CD4-positive, alpha-beta T cell treated with Interleukin-15 for 4 hours (primary cell): ENCODE measurements at places on chromosomes 2 and 18.

DNA sequence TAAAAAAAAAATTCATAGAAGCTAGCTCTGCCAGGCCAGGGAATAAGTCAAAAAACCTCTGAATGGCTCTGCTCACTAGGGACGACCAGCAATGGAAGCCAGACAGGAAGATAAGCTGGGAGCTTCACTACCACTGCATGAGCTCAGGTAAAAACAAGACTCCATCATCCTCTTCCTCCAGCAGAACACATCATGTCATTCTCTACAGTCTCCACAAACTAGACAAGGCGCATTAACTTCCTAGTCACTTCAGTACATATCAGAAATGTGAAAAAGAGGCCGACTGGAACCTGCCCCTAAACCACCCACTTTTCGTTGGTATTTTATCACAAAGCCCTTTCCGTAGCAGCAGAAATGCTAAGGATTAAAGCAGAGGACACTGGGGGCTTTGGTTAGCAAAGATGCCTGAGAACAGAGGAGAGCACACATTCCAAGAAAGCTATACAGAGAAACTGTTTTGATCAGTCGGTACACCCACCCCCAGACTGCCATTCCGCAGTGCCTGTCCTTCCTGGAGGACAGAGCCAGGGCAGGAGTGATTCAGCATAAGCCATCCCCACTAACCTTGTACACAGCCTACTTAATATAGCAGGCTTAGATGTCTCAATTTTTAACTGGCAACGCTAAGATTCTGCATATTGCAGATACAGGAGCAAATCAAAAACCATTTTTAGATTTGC lies 53.4 kb downstream of the AAK1 start:
- no peak for DNase-seq

GRCh38 chr2:25127646-25128045 lies 40.7 kb downstream of the POMC start:
- DNase-seq, result no peak

DNA sequence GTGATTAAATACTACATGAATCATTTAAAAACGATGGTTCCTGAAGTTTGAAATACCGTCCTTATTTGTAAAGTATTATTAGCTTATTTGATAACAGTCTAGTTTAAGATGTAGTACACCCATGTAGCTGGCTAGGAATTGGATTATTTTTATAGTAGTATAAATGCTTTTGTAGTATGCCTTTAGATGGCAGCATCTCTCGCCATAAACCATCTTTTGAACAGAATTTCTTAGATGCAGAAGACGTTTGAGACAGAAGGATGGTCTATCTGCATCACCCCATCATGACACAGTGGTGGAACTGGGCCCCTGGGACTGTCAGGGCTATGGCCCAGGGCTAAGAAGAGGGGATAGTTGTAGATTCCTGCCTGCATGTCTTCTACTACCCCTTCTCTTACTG lies 152.7 kb downstream of the WDSUB1 start:
- DNase-seq, result no peak

DNA sequence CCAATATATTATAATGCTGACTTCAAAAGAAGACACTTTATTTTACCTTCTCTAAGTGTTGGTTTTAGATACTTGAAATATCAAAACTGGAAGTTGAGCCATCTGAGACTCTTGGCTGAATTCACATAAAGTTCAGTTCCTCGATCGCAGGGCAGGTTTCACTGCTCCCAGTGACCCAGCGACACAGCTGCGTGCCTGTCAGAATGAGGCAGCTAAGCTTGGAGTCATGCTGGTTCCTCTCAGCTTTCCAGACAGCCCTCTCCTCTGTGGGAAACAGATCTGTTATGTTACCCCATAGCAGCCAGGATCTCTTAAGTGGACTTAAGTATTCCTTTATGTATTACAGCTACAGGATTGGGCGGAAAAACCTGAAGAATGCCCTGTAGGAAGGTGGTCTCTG lies 142.8 kb upstream of the ALPP start:
- no peak for DNase-seq

DNA sequence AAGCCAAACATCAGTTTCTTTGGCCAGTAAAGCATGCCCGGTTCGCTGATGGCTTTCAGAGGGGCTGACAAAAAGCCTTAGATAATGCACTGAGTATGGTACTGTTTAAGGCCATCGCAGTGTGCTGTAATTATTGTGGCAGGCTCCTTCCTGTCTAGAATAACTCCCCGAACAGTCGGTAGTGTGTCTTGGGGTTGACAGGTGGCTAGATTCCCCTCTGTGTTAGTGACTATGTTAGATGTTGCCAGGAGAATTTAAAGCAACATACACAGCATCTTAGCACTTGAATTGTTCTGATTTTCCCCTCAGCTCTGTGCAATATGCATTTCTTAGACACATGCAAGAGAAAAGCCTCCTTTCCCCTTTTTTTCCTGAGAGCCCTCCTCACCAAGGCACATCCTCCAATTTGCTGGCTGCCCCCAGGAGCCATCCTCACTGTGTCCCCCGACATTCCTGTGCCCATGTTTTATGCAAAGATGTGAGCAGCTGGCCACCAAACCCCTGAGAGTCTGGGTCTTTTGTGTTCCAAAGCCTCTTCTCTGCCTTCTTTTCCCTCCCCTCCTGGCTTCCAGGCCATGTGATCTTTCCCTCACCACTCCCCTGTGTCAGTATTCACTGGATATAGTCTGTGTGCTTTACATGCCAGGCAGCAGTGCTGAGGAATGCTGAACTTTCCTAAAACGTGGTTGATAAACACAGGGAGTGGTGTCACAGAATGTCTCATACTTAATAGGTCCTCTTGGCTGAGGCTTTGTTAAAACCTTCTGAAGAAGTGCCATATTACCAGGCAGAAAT lies 331.5 kb downstream of the HRH4 start:
- DNase-seq, result no peak

- DNase-seq, result no peak
Measured at GRCh38 chr2:85615413-85615728, 615 bp upstream of the USP39 start.

DNA sequence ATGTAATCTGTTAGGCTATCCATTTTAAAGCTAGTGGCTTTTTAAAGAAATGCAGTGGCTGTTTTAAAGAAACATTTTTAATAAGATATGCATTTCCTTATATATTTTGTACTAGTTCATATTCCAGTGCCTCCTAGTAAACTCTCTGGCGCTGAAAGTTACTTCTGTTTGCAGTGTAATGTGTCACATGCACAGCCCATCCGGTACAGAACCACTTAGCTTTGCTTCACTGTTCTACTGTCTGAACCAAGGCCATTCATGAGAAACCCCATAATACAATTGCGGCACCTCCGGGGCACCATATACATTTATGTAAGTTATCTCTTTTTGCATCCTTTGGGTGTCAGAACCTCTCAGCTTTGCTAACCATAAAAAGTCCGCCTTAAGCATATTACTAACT lies 114.6 kb upstream of the KCTD1 start:
- DNase-seq, result no peak

DNA sequence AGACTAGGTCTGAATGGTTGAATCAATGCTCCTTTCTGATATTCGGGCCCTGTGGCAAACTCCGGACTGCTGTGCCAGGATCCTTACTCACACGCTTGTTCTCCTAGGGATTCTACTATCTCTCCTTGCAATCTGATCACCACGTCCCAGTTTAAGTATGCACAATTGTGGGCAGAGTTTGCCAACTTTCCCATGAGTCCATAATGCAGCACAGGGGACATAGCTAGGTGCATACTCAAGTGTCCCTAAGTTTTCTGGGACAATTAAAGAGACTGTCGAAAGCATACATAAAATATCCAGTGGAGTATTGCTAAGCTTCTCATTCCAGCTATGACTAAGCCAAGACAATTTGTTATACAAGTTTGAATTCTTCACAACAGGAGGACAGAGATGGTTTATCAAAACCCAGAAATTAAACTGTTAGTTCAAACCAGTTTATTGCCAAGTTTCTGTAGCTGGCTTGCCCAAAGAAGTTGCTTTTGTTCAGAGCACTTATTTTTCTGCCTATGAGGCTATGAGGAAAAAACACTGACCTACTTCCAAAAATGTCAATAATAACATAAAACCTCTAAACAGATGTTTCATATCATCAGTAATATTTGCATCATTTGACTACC lies 136.1 kb downstream of the EXOC6B start:
- no peak for DNase-seq

DNA sequence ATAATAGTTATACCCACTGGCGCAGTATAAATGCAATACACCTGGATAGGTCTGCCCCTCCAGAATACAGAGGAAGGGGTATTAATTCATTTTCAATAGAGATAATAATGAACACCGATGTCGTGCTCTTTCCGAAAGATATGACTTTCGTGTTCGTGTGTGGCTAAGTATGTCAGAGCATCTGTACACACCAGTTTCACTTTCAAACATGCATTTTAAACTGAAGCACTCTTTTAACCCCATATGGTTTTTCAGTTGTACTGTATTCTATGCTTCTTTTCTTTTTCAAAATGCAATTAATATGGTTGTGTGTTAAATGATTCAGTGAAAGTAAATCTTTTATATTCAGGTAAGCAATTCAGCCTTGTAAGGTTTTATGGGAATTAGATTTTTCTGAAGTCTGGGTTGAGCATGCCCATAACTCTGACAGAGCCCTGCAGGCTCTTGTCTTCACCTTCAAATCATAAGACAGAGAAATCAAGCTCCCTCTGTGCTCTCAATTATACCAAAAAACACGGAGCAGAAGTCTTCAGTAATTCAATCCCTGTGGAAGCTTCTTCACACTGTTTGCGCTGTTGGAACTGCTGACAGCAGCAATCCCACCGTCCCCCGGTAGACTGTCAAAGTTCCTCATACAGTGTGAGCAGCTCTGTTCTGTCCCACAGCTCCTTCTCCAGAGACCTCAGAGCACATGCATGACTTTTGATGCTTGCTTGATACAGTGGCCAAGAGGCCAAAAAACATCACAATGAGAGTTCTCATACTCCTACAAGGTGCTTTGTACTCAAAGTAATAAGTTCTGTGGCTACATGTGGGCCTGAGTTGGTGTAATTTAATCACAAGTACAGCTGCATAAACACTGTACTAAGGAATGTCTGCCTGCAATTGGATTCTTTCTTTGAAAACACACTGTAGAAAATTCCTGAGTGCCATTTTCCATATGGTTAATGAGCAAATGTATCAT lies 186.8 kb downstream of the ZNF521 start:
- DNase-seq, result no peak

GRCh38 chr2:64214281-64215115 lies 70.3 kb upstream of the PELI1 start:
- peak; percentile 77 for DNase-seq

- DNase-seq, result no peak
Measured at GRCh38 chr2:112108178-112108832, 29.9 kb upstream of the FBLN7 start.

GRCh38 chr2:186129767-186130581 lies 356.1 kb upstream of the ZC3H15 start:
- DNase-seq, result no peak

DNA sequence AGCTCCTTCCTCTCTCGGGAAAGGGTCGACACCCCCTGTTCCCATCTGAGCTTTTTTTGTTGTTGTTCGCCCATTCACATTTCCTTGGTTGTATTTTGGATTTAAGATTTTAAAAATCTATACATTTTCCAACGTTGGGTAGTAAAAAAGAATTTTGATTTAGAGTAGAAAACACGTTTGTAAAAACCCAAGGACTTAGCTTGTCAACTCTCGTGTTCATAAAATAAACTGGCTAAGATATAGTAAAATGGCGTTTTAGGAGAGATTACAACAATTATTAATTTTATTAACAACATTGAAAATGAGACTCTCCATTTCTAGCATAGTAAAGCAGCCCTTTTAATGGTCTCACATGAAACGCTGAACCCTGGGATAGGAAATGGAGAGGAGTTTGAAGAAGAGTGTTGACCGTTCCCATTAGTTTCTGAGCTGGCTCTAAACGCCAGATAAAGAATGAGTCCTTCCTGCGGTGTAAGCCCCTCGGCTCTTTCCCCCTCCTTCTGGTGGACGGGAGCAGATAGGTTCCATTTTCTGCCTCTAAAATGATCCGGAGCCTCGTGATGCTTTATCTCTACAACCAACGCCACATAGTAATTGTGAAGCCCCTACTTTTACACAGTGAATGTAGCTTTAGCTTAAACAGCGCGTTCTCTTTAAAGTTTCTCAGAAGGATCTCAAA lies 24.0 kb upstream of the ZNF516 start:
- no peak for DNase-seq

DNA sequence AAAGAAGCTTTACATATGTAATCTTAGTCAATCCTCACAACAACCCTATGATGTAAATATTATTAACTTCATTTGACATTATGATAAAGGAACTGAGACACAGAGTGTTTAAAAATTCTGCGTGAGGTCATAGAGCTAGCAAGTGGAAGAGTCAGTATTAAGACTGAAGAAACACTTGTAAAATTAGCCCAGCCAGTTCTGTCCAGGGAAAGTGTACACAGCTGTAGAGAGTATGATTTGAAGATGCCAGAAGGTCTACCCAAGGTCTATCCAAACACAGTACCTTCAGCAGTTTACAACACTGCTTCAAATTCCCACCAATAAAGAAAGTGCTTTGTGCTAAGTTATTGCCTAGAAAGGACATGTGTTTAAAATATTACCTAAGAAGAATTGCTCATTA lies 51.7 kb upstream of the ITPRID2 start:
- no peak for DNase-seq

- no peak for DNase-seq
Measured at GRCh38 chr18:59640721-59641120, 56.5 kb downstream of the CCBE1 start.

DNA sequence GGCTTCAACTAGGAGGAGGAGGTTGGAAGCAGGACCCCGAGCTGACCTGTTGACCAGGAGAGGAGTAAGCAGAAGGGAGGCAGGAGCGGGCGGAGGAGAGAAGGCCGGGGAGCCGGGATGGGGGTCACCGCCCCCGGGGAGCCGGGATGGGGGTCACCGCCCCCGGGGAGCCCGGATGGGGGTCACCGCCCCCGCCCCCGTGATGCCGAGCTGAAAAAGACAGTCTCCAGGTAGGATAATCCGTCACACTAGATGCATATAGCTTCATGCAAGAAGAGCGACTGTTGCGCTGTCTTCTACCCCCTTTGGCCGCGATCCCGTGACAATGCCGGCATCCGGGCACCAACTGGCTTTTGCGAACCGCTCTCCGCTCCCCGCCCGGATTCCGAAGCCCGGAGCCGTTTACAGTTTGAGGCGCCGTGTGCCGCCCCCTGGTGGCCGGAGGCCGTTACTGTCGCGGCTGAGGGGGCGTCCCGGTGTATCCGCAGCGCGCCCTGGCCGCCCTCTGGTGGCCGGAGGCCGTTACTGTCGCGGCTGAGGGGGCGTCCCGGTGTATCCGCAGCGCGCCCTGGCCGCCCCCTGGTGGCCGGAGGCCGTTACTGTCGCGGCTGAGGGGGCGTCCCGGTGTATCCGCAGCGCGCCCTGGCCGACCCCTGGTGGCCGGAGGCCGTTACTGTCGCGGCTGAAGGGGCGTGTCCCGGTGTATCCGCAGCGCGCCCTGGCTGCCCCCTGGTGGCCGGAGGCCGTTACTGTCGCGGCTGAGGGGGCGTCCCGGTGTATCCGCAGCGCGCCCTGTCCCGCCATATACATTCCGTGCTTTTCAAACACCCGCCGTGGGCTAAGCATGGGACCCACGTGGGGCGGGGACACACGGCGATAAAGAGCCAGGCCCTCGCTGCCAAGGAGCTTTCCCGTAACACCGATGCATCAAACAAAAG lies 89.6 kb downstream of the ACTR3 start:
- DNase-seq, result no peak

GRCh38 chr2:38722271-38723061 lies 28.7 kb downstream of the SRSF7 start:
- DNase-seq, result peak; percentile 41
